T-cell (primary cell): ENCODE measurements at places on chromosomes 12 and 14. TPM values are rescaled to one million over a fixed set of nuclear protein-coding genes. Genes with fewer than 3 reads are reported as not detected.
A peak's percentile ranks its signal among the peaks of the same experiment; 100 is the strongest.

- DNase-seq = peak; percentile 31
These were observed 304.8 kb upstream of the OR4E1 start for GRCh38 chr14:21978184-21978998.

DNA sequence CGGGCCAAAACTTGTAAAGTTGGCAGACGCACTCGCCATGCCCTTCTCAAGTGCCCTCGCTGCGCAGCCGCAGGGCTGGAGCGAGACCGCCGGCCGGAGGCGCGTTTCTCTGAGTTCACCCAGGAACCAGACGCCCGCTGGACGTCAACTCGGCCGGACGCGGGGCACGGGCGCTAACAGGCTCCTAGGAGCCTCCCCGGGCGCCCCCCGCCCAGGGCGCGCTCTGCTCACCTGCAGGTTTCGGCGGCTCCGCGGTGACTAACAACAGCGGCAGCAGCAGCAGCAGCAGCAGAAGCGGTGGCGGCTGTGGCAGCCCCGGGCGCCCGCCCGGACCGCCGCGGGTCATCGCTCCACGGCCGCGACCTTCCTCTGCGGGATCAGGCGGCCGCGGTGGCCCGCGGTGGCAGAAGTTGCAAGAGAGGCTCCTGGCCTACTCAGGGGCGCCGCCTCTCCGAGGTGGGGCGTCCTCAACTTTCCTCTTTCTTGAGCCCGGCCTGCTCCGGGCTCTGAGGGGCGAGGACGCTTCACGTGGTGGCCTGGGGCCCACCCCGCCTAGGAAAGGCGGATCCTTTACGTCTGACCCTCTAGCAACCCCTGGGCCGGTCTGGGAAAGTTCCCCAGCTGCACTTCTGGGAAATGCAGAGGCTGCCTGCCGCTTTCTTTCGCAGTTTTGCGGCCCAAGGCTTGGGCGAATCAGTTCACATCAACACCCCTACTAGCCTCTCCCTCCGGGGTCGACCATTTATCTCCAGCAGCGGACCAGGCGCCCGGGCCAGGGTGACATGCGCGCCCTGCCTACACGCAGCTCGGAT is at the start of gene PLBD1:
Gene PLBD1, minus strand, starts transcription at position 533 of the 812 bp plus-strand sequence. Its CDS starts 187 bp downstream, at position 346.
- DNase-seq = no peak

GRCh38 chr12:30067146-30067545 is 283.4 kb upstream of the TMTC1 start:
- DNase-seq = no peak

GRCh38 chr12:11672256-11673191 is 23.1 kb downstream of the ETV6 start:
- no peak for DNase-seq

GRCh38 chr12:120470150-120470784 is 719 bp upstream of the SRSF9 start:
- no peak for DNase-seq

GRCh38 chr14:85620947-85621346 is 91.0 kb downstream of the FLRT2 start:
- DNase-seq = no peak

DNA sequence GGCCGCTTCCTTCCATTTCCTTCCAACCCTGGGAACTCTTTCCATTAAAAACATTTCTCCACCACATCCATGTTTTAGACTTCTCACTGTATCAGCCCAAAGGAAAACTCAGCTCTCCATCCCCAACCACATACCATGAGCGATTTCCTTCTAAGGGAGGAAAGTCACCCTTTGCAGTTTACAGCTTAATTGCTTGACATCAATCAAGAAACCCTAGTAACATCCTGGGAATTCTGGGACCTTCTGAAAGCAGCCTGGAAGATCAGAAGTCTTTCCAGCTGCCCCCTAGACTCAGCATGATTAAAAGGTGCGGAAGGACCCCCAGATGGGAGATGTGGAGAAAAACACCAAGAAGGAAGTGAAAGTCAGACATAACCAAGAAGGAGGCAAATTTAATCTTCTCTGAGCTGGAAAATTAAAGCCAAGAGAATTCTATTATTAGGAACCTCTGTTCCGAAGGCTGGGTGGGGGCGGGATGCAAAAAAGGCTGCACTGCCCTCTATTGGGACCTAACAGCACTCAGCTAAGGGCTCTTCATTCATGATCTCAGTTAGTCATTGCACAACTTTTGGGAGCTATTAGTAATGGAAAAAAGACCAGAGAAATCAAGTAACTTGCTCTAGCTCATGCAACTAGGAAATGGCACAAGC is 73.3 kb upstream of the PLXNC1 start:
- DNase-seq = no peak

DNA sequence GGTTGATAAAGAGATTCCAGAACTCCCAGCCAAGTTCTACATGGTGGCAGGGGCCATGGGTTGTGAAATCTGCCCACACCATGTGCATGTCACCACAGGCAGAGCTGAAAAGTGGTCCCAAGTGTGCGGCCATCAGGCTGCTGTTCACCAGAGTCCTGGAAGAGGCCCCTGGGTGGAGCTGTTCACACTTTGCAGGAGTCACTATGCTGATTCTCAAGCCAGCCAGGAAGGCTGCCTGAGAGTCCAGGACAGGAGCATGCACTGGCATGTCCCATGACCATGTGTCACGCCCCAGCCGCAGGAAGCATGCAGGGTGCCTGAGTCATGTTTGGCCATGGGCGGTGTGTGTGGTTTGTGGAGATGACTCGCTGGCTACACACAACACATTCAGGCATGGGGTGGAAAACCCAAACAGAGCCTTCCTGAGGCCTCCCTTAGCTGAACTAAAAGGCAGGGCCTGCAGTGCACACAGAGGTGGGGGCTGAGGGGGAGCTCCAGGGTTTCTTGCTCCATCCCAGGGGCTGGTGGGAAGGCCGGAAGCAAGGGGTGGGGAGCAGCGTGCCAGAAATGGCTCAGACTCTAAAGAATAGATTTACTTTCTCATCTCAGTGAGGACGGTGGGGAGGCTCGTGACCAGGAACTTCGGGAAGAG is 19.4 kb downstream of the ABCB9 start:
- peak; percentile 21 for DNase-seq

The TRPV4 gene
- not detected for total RNA-seq

The P2RX2 gene
- total RNA-seq = not detected

The GPR135 gene
- 2.2 TPM for total RNA-seq

The TMEM179 gene
- total RNA-seq = not detected

The ZC3H10 gene
- total RNA-seq = 15.1 TPM

The AMN gene
- total RNA-seq = 15.0 TPM
